ENCODE measurements at places on chromosomes 2 and 18.
A peak's percentile ranks its signal among the peaks of the same experiment; 100 is the strongest.

DNA sequence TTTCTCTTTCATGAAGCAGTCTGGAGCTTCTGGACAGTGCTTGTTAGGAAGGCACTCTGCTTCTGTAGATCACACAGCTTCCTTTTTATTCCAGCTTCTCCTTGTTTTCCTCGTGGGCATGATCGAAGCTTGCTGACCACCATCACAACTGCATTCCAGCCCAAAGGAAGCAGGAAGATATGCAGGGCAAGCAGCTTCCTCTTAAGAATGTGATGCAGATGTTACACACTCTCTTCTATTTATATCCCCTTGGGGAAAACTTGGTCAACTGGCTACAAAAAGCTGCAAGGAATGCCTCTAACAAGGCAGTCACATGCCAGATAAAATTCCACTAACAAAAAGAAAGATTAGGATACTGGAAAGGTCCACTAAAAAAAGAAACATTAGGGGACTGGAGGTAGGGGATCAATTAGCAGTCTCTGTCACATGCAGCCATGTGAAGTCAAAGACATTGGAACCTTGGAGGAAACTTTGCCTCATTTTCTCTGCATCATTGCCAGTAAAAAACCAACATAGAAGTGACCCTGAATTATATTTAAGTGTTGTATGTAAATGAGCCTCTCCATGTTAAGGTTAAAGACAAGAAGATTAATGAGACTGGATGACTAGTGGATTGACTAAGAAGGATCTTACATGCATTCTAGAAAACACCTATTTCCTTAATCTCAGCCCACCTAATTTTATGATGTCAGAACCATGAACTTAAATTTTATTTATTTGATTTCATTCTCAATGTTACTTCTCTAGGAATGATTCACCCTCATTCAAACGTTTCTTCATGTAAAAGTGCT, 98.3 kb downstream of the NAB1 start:
- DNase-seq: no peak

DNA sequence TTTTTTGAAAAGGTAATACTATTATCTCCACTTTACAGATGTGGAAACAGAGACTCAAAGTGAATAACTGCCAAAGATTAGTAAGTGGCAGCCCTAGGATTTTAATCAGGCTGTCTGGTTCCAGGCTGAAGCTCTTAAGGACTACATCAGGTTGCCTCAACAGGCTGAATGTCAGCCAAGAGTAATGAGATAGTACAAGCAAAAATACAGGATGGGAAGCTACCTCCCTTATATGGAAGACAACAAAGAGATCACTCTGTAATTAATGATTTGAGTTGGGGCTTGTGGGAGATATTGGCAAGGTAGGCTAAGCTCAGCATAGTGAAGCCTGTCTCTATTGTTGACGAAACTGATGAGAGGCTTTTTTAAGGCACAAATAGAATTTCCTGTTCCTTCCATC, 323.1 kb downstream of the KCNJ3 start:
- DNase-seq: no peak

GRCh38 chr2:198238429-198238828, 434.0 kb downstream of the PLCL1 start:
- no peak for DNase-seq

- peak; percentile 34 for DNase-seq
These were observed 1.1 kb downstream of the RNF103 start for GRCh38 chr2:86622519-86623042.

DNA sequence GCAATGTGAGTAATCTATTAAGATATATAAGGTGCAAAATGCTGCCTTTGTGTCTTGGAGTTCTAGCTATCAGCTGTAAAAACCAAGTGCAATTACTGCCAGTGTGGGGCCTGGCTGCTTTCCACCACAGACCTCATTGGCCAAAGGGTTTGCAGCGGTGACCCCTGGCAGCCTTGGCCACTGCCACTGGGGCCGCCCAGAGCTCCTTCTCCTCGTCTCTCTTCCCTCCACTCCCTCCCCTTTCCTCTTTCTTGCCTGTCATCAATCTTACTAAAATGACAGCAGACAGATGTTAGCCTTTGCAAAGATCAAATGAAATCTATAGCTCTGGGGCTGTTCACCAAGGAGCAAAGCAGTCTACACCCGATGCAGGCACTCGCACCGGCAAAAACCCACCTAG, 986.3 kb downstream of the BCL11A start:
- DNase-seq: no peak

GRCh38 chr2:230676546-230676945, 36.1 kb upstream of the CAB39 start:
- DNase-seq: no peak

DNA sequence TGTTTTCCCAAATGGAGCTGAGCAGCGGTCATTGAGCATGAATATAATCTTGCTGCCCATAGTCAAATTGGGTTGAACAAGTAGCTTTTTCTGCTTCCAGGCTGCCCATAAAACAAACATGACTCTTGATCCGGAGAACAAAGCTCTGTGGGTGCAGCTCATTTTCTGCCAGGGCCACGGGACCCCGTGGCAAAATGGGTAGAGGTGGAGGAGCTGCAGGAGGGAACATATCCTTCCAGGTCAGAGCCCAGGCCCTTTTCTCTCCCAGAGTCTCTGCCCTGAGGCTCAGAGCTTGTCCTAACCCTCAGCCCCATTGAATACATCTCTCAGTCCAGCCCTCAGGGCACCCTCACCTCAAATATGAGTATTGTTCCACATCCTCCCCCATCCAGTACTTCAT, 151.6 kb upstream of the TWIST2 start:
- DNase-seq: no peak

DNA sequence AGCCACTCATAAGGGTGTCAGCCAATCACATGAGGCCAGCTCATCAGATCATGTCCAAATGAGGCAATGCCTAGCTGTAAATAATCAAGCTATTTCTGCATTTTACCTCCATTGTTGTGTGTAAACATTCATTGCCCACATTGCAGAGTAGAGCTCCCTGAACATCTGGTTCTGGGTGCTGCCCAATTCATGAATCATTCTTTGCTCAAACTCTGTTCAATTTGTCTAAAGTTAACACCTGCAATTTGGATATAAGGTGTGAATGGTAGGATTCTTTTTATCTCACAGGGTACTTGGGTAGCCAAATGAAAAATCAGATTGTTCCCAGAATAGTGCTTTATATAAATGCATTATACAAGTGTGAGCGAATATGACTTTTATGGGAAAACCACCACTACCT, 345.5 kb upstream of the NT5C1B start:
- no peak for DNase-seq

GRCh38 chr2:181876614-181877063, 14.9 kb upstream of the ITPRID2 start:
- DNase-seq: no peak

DNA sequence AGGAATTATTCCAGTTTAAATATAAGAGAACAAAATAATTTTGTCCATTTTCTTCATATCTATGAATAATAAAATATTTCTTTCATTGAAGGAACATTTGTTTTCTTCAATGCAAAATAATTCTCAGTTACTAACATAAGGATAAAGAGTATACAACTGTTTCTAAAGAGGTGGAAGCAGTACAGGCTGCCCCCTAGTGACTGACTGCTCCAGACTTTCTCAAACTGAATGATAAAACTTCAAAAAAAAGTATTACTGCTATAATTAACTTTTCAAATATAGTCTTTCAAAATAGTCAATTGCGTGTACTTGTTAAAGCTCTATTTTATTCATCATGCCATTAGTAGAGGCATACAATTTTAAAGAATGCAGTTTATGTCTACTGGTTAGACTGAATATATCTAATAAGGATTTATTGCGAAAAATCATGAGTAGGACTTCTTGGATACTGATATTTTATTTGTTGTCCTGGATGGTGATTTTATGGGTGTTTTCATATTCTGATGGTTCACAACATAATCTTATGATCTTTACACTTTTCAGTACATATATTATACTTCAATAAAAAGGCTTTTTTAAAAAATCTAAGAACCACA, 100.1 kb downstream of the WDPCP start:
- peak; percentile 4 for DNase-seq

GRCh38 chr2:27379836-27380625, 503 bp downstream of the ZNF513 start:
- DNase-seq: peak; percentile 50

DNA sequence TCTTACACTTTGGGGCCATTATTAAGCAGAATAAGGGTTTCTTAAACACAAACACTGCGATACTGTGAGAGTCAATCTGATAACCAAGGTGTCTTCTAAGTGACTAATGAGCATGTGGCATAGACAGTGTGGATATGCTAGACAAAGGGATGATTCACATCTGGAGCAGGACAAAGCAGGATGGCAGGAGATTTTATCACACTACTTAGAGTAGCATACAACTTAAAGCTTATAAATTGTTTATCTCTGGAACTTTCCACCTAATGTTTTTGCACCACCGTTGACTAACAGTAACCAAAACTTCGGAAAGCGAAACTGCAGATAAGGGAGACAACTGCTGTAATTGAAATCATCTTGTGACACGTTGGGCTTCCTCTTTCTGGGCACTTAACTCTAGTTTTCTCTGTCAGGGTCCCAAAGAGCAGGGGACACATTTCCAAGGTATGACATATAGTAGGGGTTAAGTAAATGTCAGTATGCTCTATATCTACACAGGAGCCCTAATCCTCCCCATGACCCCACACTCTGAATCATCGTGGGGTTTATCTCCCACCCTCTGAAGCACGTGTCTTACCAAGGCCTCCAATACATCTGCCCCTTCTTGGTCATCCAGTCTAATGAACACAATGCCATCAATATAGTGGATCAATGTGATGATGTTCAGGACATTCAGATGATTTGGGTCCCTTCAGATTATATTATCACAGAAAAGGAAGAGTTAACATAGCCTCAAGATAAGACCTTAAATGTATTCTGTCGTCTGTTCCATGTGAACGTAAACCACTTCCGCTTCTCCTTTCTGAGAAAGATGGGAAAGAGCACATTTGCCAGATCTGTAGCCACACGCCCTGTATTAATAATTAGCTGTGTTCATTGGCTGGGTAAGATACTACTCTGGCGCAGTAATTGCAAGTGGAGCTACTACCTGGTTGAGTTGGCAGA, 78.7 kb downstream of the FTCDNL1 start:
- DNase-seq: no peak

- no peak for DNase-seq
These were observed 36.6 kb downstream of the GORASP2 start for GRCh38 chr2:170965446-170966225.

- DNase-seq: no peak
These were observed 8.8 kb upstream of the ZBTB7C start for GRCh38 chr18:48417985-48418384.

DNA sequence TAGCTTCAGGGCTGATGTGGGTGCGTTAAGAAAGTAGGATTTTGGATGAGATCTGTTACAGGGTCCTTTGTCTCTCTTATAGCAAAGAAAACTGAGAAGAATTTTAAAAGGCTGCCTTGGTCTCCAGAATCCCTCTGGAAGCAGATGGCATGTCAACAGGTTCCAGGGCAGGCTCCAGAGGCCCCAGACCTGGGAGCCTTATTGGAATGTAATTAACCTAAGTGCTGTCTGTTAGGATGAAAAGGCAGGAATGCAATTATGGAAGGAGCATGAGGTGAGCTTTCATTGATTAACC, 97.2 kb upstream of the PKDCC start:
- no peak for DNase-seq

GRCh38 chr2:213420828-213421385, 136.6 kb downstream of the SPAG16 start:
- no peak for DNase-seq

DNA sequence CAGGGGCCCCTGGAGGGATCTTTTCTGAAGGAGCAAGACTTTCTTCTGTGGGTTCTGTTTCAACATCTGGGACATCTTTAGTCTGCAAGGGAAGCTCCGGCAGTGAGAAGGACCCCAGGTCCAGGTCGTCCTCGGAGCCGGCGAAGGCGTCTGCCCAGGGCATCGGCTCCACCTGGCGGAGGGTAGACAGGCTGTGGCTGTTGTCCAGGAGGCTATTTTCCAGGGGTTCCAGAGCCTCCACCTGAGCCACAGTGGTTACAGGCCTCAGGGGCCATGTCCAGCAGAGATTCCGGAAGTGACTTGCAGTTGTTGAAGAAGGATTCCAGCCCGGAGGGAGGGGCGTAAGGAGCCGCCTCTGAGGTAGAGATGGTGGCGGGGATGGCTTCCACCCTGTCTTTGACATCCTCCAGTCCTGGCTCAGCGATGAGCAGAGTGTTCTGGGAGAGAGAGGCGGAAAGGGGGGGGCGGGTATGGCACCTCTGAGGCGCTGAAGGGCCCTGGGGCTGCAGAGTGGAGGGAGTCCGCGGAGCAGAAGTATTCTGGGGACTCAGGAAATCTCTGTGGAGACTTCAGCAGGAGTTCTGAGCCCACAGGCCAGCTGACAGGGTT, 891.3 kb upstream of the LRRTM1 start:
- DNase-seq: no peak

DNA sequence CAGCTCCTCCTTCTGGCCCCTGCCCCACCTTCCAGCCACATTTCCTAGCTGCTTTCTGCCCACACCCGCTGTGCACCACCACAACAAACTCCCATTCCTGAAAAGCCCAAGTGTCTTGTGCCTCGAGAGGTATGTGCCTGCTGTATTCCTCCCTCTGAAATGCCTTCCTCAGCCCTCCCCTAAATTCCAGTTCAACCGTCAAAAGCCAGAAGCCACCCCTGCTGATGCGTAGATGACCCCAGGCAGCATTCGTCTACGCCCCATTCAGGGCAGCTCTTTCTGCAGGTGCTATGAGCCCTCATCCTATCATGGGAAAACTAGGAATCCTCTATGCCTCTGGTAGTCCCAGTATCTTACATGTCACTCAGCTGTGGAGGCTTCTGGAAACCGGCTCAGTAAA, 71.7 kb downstream of the DNMT3A start:
- no peak for DNase-seq

- DNase-seq: no peak
These were observed 46.1 kb upstream of the LRP1B start for GRCh38 chr2:142176941-142177340.

GRCh38 chr2:66675591-66675990, 240.7 kb downstream of the MEIS1 start:
- no peak for DNase-seq

- DNase-seq: no peak
These were observed 48.1 kb downstream of the SH3BP4 start for GRCh38 chr2:234999740-235000425.

DNA sequence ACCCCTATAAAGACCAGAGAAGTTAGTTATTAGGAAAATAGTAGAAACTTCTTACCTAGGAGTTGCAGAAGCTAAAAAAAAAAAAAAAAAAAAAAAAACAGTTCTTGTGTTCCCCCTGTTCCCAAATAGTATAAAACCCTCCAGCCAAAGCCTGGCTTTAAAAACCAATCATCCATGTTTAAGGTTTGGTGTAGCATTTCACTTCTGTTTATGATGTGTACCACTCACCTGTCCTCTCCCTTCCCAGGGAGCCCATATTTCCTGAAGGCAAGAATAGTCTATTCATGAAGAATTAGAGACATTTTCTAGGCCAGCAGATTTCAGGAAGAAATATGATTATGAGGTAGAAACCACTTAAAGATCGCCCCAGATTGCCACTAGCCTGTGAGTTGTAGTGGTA, 273.6 kb downstream of the SETBP1 start:
- DNase-seq: no peak

- DNase-seq: no peak
These were observed 1723.5 kb upstream of the LRRTM1 start for GRCh38 chr2:82027921-82028615.

- DNase-seq: peak; percentile 53
These were observed 11.6 kb downstream of the TRIB2 start for GRCh38 chr2:12728221-12728777.

- no peak for DNase-seq
These were observed 151.1 kb downstream of the GALNT1 start for GRCh38 chr18:35732636-35733035.

Measured in activated naive CD8-positive, alpha-beta T cell treated with anti-CD3 and anti-CD28 coated beads, Interleukin-2, amount 50 U/mL, for 24 hours (primary cell).